ENCODE measurements at places on chromosomes 7 and 10.

DNA sequence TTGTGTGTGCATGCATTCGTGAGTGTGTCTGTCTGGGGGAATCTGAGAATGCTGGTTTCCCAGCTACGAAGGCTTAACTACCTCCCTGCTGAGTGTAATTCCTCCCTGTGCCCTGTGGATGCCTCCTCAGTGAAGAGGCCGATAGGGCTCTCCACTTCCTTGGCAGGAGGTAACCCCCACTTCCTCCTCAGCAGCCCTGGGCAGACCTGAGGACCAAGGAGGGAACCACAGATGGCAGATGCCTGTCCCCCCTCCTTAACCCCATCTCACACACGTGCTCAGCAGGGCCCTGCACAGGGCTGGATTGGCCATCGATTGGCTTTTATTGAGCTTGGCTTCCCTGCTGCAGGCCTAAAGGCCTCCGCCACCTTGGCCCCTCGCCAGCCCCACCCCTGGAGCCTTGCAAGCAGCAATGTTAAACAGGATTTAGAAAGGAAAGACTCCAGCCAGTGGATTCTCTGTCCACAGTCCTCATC, 45.6 kb upstream of the LRRC4 start:
- DNase-seq = no peak

DNA sequence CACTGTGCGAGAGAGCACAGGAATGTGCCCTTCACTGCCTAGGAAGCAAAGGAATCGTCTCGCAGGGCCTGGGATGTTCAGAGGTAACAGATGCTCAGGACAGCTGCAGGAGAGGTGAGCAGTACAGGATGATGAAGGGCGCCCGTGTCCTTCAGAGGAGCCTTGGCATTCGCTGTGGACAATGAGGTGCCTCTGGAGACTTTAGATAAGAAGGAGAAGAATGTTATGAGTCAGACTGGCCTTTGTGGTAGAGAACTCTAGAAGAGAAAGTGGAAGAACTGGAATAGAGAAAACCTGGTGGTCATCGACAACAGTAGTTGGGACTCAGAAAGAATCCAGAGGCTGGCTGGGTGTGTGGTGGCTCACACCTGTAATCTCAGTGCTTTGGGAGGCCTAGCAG, 64.4 kb upstream of the LEP start:
- DNase-seq = no peak

GRCh38 chr7:2777898-2778535, 66.1 kb downstream of the GNA12 start:
- DNase-seq = no peak

DNA sequence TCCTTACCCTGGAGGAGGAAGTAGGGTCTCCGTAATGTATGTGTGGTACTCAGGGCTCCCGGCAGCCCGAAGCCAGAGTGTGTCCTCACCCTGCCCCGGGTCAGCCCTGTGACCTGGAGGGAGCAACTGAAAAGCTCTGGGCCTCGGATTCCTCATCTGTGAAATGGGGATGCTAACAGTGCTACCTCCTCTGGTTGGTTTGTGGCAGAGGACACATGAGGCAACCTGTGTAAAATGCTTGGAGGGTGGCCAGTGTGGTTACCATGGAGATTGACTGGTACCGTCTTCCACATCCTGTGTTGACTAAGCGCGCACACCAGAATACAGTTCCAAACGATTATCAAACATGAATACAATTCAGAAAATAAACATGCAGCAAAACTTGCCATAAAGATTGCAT, 163.8 kb upstream of the KLF6 start:
- no peak for DNase-seq

DNA sequence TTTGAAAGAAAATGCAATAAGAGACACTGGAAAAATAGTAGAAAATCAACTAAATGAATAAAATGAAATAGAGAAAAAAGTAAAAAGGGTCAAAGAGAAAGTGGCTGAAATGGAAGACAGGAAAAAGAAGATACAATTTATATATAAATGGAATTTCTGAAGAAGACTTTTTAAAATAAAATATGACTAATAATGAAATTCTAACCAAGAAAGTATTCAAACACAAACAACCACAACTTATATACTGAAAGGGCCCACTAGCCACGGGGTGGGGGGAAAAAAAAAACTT, 232.1 kb downstream of the IMMP2L start:
- DNase-seq = no peak

DNA sequence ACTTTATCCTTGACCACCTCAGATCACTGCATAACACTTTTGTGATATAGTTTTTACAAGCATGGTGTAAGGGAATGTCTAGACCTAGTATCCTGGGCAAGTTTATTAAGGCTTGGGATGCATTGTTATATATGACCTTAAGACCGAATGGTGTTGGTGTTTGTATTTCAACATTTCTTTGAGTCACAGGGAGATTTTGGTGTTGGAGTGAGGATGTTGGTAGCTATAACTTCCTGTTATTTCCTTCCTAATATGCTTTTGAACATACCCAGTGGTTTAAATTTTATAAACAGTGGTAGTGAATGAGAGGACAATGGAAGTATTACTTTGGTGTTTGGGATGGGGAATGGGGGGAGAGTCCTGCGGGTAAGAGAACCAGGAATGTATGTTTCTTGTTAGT, 2.6 kb downstream of the EXOC4 start:
- DNase-seq = no peak

- no peak for DNase-seq
These were observed 23.1 kb upstream of the ZMIZ1 start for GRCh38 chr10:79045566-79046175.

DNA sequence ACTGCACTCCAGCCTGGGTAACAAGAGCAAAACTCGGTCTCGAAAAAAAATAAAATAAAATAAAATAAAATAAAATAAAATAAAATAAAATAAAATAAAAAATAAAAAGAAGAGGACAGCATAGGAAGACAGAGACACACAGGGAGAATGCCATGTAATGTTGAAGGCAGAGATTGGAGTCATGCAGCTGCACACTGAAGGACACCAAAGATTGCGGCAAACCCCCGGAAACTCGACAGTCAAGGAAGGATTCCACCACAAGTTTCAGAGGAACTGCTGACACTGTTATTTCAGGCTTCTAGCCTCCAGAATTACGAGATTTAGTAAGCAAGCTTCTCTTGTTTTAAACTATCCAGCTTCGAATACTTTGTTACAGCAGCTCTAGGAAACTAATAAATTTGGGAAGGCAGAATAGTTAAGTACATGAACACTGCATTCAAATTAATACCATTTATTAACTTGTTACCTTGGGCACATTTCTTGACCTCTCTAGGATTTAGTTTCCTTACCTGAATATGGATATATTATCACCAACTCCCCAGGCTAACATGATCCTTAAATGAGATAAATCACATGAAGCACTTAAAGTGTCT, 9.5 kb downstream of the CPED1 start:
- DNase-seq = no peak

DNA sequence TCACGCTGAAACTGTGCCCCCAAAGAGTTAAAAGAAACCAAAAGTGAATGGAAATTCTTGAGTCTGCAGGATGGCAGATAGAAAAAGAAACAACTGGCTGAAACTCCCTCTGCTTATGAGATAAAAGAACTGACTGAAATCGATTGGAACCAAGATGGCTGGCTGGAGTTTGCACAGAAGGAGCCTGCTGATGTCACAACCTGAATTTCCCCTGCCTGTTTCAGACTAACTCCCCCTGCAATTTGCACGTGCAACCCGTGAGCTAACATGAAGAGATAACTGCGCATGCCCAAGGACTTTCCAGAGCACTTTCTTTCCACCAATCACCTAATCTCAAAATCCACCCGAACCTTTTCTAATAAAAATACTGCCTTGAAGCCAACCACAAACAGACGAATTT, 435.5 kb downstream of the CALN1 start:
- DNase-seq = no peak
